Omental fat pad (tissue), 4 donors: ENCODE measurements at places on chromosomes 3 and 15. TPM values are rescaled to one million over a fixed set of nuclear protein-coding genes. Genes with fewer than 3 reads are reported as not detected.

- DNase-seq: peak; percentile 89
Measured at GRCh38 chr3:172666873-172667694, 43.8 kb downstream of the NCEH1 start.

GRCh38 chr15:80333261-80333660, 70.9 kb upstream of the ARNT2 start:
- no peak for DNase-seq

DNA sequence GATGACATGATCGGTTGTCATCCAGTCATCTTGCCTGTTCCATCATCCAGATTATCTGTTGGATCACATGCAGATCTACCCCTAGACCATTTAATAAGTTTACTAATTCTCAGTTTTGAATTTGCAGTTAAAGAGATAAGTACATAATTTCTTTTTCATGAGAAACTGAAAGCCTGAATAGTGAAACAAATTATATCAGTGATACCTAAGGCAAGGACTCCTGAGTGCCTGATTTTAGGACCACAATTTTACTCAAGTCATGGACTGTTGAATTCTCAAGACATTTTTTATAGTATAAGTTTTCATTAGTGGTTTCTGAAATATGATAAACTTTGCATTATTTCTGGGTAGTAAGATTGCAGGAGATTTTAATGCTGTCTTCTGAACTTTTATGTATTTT, 13.2 kb downstream of the SIDT1 start:
- DNase-seq: no peak

- DNase-seq: no peak
Measured at GRCh38 chr15:74243431-74243830, 7.3 kb downstream of the CCDC33 start.

DNA sequence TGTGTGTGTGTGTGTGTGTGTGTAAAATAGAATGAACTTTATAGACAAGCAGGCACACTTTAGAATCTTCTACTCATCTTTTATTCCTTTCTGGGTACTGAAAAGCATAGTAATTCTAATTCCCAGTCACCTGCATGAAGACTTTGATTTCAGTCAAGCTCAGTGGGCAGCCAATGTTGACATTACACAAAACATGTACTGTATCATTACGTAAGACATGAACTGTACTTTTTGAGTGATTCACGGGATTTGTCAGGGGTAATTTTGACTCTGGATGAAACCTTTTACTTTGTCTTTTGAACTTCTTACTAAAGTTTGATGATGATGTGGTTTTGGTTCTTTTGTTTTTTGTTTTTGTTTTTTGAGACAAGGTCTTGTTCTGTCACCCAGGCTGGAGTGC, 38.8 kb downstream of the PTPRG start:
- no peak for DNase-seq

- DNase-seq: no peak
Measured at GRCh38 chr3:13053420-13053819, 19.8 kb downstream of the IQSEC1 start.

DNA sequence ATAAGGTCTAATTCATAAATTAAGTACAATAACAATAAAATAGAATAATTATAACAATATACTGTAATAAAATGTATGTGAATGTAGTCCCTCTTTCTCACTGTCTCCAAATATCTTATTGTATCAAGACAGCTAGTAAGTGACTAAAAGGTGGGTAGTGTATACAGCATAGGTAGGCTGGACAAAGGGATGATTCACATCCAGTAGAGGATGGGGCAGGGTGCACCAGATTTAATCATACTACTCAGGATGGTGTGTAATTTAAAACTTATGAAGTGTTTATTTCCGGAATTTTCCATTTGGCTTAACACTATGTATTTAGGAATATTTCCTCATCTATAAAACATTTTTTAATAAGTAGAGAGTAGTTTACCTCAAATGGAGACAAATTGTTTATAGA, 876.1 kb upstream of the CADM2 start:
- DNase-seq: no peak

DNA sequence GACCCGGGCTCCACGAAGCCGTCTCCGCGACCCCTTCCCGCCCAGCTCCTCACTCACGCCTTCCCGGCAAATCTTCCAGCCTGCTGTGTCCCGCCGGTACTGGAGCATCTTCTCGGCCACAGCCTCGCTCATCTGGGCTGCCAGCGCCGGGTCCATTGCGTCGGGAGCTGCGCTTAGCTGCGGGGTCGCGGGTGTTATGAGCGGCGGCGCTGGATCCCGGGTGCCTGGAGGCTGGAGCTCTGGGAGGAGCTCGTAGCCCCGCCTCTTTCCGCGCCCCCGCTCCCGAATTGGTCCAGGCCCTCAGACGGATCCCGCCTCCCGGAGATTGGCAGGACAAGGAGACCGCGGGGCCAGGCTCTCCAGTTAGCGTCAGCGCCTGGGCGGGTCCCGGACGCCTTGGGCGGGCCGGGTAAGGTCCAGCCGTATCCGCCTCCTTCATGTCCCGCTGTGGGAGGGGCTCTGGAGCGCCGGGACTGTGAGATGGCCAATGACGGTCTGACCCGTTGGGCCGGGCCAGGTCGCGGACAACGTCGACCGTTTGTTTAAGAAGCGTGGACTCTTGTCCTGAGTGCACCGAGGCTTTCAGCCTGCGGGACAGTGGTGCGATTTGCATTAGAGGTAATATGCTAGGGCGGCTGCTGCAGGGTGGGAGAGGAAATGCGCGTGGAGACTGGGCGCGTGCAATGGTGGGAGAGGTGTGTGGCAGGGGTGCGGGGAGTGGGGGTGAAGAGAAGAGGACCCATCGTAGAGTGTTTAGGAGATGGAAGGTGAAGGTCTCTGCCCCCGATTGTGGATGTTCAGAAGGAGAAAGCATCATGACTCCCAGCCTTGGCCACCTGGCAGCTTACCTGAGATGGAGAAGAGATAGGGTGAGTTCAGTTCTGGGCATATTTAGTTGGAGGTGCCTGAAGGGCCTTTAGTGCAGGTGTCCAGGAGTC, at the start of gene STARD5:
TSS of gene STARD5 (minus strand) at position 198 of the 938 bp plus-strand sequence. CDS start at position 156, 42 bp downstream.
- peak; percentile 97 for DNase-seq

TERC gene
- total RNA-seq: 206 TPM

ADAMTS17 gene
- 9.3 TPM for total RNA-seq

THPO gene
- total RNA-seq: 0.95 TPM

ARHGEF26 gene
- total RNA-seq: 16.0 TPM

RNF168 gene
- total RNA-seq: 19.6 TPM
